Head of caudate nucleus (tissue), 42 donors: ENCODE measurements at places on chromosomes 16 and 17.

- no peak for DNase-seq
Observed at GRCh38 chr16:595942-596735, 6.3 kb downstream of the RAB40C start.

- DNase-seq: no peak
Observed at GRCh38 chr17:4980644-4981216, 6.7 kb downstream of the CAMTA2 start.

- no peak for DNase-seq
Observed at GRCh38 chr16:49661465-49662187, 194.3 kb downstream of the ZNF423 start.

DNA sequence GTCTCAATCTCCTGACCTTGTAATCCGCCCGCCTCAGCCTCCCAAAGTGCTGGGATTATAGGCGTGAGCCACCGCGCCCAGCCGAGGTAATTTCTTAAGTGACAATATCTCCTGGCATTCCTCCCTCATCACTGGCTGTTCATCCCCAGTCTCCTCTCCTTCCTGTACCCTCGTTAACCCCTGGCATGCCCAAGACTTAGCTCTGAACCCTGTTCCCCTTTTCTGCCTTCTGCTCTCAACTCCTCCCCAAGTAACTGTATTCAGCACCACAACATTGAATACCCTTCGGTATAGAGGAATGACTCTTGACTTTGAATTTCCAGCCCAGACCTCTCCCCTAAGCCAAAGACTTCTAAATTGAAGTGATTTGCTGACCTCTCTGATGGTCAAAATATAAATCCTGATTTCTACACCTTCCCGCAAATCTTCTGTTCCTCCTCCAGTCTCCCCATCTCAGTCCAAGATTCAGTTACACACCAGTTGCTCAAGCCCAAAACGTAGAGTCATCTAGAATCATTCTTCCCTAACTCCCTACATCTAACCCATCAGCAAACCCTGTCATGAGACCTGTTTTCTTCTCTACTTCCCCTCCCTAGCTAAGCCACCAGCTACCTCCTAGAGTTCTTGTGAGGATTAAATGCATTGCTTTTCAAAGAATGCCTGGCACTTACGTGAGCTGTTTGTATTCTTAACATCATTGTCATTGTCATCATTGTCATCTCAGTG is 14.8 kb downstream of the PMP22 start:
- DNase-seq: peak; percentile 13

DNA sequence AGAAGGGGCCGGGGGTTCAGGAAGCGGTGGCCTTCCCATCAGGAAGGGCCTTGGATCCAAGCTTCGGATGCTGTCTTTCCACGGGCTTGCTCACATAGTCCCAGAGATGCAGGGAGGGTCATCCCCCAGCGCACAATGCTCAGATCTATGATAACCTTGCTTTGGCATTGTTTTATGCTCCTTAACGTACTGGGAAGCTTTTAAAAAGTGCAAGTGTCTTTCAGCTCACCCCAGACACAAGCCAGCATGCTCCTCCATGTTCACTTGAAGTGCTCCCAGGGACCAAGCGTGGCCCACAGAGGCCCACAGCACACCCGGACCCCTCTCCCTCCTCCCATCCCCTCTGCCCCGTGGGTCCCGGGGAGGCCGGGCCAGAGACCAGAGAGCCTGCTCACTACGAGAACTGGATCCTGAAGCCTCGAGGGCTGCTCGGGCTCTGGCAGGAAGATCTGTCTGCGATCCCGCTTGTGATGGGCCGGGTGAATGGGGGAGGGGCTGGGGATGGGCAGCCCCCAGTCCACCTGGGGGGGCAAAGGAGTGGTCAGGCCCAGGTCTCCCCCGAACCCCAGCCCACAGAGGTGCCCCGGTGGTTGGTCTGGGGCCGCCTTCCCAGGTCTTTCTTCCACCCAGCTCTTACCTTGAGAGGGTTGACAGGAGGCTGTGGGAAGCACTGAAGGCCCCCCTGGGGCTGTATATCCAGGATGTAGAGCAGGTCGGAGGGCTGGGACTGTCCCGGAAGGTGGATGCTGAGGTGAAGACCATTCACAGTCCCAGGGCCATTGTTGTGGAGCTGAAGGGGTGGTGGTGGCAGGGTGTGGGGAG is 11.8 kb upstream of the FAM171A2 start:
- no peak for DNase-seq

DNA sequence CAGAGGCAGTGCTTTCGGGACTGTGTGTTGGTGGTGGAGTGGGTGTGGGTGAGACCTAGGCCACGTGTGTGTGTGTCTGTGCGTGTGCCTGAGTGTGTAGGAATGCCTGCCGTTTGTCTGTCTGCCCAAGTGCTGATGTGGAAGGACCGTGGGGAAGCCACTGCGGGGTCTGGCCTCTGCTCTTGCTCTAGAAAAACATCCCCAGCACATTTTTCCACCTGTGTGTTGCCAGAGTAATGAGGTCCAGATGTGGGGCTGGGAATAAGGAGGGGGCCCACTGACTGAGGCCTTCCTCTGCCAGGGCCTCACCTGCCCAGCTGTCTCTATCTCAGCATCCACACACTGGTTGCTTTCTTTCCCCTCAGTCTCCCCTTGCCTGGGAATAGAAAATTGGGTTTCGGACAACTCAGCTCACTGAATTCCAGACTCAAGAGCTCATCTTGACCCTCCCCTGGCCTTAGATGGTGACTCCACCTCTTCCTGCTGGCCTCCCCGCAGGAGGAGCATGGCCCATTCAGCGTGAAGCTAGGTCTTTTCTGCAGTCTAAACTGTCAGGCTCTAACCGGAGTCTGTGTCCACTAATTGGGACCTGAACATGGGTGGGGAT is 7.6 kb downstream of the SGCA start:
- DNase-seq: no peak

- no peak for DNase-seq
Observed at GRCh38 chr17:67171560-67171959, 73.4 kb downstream of the HELZ start.

GRCh38 chr16:58087209-58087913 is 41.8 kb downstream of the CFAP20 start:
- no peak for DNase-seq

- DNase-seq: no peak
Observed at GRCh38 chr16:72500545-72500944, 328.6 kb upstream of the PMFBP1 start.

DNA sequence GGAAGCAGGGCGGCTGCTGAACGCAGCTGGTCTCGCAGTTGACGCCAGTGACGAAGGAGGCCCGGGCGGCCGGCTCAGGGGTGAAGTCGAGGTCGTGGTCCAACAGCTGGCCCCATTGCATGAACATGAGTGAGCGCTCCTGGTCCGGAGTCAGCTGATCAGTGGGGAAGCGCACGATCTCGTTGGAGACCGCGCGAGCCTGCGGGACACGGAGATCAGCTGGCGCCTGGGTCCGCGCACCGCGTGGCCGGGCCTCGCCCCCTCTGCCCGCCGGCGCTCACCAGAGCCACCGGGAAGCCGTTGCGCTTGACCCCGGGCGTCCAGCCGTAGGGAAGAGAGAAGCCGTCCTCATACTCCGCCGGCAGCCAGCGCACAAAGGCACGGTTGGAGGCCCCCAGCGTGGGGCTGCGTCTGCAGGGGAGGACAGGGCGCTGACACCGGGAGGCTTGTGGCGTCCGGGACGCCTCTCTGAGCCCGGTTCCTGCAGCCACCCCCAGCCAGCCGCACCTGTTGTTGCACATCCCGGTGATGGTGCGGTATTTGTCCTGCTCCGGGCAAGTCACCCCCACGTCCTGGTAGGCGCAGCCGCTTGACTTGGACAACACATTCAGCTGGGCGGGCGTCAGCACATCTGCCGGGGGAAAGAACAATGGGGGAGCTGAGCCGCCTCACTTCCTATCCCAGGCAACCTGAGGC is 1.6 kb downstream of the MPO start:
- no peak for DNase-seq

- no peak for DNase-seq
Observed at GRCh38 chr17:56785997-56786680, 47.6 kb downstream of the C17orf67 start.

- peak; percentile 46 for DNase-seq
Observed at GRCh38 chr17:55286681-55287589, 22.2 kb downstream of the HLF start.

DNA sequence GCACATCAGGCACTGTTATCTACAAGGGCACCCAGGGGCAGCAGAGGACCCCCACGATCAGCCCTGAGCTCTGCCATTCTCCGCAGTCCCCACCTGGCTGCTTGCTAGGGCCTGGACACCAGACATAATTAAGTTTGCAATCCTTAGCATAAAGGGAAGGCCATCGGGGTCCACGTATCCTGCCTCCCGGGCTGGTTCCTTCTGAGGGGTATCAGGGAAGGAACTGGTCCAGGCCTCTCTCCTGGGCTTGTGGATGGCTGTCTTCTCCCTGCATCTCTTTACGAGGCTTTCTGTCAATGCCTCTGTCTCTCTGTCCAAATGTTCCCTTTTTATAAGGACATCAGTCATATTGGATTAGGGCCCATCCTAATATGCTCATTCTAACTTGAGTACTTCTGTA is 77.8 kb downstream of the CYLD start:
- DNase-seq: no peak

DNA sequence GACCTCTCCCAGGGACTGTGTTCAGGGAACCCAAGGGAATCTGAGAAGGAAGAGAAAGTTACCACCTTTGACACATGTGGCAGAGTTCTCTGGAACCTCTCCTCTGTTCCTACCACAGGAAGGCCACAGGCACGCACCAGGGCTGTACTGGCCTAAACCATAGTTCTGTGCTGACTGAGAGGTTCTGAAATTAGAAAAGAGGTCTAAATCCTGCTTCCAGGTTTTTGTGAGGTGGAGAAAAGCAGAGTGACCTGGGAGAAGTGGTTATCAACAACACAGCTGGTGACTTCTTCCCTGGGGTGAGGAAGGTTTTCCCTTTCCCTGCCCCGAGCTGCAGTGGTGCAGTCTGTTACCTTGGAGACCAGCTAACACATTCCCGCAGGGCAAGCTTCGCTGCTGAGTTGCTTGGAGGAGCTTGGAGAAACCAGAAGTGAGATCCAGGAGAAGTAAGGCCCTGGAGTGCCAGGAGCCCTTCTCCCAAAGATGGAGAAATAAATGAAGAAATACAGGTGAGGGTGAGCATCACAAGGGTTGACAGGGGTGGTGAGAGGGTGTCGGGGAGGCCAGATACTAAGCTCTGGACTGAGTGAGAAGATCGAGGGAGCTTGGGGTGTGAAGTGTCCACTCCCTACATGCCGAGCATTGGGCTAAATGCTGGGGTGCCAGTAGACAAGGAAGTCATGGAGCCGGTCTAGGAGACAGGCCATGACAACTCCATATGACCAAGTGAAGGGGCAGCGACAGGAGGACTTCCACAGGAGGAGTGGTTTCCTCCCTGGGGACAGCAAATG is at the start of gene VWA3A:
TSS of gene VWA3A (plus strand) at position 399 of the 791 bp plus-strand sequence. CDS start at position 496, 97 bp downstream.
- peak; percentile 68 for DNase-seq

DNA sequence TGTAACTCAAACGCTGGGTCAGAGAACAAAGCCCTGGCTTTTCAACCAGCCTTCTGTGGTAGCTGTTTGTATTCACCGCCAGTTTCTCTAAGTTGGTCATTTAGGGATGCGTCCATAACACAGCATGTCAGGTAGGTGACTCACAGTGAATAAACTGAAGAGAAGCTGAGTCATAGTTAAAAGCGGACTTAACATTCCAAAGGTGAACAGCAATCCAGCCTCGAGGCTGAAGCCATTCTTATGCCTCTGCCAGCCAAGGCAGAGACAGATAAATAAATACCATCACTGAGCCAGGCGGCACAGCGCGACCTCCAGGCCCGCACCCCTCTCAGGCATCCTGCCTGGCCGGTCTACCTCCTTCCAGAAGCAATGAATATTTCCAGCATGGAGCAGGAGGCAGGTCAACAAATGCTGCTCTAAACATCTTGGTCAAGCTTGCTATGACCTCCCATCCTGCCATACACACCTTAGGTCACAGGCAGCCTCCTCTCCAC is 12.4 kb upstream of the CACNG4 start:
- no peak for DNase-seq

- DNase-seq: no peak
Observed at GRCh38 chr16:30838876-30839471, 52.0 kb upstream of the ZNF629 start.

GRCh38 chr17:81246343-81246670 is 7.2 kb downstream of the NDUFAF8 start:
- DNase-seq: no peak

GRCh38 chr16:280552-280951 is at the start of gene ARHGDIG:
TSS of gene ARHGDIG (plus strand) at chr16:280591. CDS start at chr16:280681, 90 bp downstream.
- no peak for DNase-seq

DNA sequence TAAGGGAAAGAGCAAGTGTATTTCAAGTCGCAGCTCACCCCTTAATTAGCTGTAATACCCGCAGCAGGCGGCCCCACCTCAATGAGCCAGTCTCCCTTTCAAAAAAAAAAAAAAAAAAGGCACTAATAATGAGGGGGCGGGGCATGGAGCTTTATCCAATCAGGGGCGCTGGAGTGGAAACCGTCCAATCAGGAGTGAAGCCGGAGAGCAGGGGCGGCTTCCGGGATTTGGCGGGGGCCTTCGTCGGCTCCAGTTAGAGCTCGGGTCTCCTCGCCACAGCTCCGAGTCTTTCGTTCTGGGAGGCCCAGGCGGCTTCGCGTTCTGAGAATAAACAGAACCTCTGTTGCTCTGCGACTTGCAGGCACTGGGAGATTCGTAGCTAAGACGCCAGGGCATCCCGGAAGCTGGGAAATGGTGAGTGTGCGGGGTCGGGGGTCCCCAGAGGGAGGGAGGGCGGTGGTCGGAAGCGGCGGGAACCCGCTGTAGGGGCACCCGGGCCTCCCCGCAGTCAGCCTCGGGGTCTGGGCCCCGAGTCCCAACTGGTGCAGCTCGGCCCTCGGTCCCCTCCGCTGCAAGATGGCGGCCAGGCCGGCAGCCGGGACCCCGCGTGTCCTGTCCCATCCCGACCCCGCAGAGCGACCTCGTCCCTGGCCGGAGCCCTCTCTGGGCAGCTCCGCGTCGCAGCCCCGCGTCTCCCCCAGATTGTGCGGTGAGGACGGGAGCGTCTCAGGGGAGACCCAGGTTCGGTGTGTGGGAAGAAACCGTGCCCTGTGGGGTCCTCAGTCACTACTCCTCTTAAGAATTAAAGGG is at the start of gene ZNF267:
TSS of gene ZNF267 (plus strand) at position 252 of the 810 bp plus-strand sequence. CDS start at position 412, 160 bp downstream.
- DNase-seq: peak; percentile 93

DNA sequence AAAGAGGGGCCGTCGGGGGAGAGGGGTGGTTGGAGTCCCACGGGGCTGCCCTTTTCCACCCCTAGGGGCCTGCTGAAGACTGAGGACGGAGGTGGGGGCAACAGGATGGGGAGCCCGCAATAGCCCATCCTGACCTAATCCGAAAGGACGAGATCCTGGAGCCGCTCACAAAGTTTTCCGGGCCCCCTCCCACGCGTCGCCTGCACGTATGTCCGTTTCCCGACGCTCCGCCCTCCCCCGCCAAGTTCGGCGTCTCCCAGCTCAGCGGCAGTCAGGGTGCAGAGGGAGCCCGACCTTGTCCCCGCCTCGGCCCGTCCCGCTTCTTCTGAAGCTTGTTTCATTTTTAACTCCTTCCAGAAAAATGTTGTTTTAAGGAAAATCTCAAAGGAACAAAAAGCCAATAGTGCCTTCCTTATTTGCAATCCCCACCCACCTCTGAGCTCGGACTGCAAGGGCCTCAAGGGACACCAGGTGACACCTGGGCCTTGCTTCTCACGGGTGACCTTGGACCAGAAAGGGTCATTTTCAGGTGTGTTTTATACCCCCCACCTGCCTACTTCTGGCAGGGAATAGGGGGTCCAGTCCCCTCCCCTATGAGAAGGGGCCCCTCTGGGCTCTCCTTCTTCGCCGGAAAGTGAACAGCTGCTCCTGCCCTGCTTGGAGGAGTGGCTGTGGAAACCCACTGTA is 3.4 kb upstream of the ZNF423 start:
- no peak for DNase-seq
